ENCODE measurements at places on chromosomes 11 and 22.

GRCh38 chr11:32297611-32298011, 137.7 kb downstream of the WT1 start:
- peak; percentile 56 for DNase-seq

- no peak for DNase-seq
These were observed 55.5 kb upstream of the EP300 start for GRCh38 chr22:41036924-41037323.

GRCh38 chr22:45877651-45878050, 99.3 kb downstream of the WNT7B start:
- no peak for DNase-seq

DNA sequence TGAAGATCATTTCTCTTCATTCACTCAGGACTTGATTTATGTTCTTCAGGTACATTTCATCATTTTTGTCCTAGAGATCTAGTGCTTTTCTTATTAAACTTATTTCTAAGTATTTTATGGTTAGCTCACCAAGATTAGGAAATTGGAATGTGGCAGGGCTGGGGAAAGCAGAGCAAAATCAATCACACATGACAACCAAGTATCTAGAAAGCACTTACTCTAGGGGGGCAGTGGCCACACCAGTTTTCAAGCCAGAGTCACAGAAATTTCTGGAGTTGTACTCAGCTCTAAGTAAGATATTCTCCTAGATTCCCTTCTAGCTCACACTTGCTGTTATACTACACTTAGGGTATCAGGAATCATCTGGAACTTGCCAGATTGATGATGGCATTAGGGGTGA, 33.3 kb upstream of the MYEOV start:
- no peak for DNase-seq

- DNase-seq, result no peak
These were observed 265.9 kb downstream of the LARGE1 start for GRCh38 chr22:33654173-33654895.

Data from HFFc6 (cell line).